Stimulated activated CD8-positive, alpha-beta memory T cell treated with anti-CD3 and anti-CD28 coated beads, Interleukin-15, amount 100 ng/mL, for 48 hours (primary cell): ENCODE measurements at places on chromosomes 13 and 19.

GRCh38 chr13:36421447-36421846 lies 10.8 kb upstream of the CCNA1 start:
- DNase-seq, result no peak

- DNase-seq, result no peak
These were observed 31.5 kb upstream of the SLC15A1 start for GRCh38 chr13:98783856-98784478.

GRCh38 chr19:45778010-45778661 lies 4.2 kb downstream of the DMPK start:
- DNase-seq, result no peak

- peak; percentile 66 for DNase-seq
These were observed at the start of gene TICAM1 for GRCh38 chr19:4831304-4831978. TSS of gene TICAM1 (minus strand) at chr19:4831712. CDS start at chr19:4818377, 13,335 bp downstream.

DNA sequence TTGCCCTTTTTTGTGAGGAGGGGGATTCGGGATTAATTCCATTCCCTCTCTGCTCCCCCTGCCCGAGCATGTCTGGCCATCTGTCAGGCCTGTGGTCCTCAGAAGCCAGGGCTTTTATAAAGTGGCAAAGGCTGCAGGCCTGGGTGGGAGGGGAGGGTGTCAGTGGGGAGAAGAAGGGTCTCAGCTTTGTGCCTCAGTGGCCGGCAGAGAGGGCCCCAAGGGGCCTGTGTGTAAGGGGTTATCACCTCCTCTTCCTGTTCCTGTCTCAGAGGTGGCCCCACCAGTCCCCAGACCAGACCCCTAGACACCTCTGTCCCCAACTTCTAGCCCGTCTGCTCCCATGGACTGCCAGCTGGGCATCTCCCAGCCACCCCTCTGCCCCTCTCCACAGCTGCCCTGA lies 3.4 kb upstream of the NUMBL start:
- no peak for DNase-seq

GRCh38 chr13:26473571-26474230 lies 83.8 kb upstream of the WASF3 start:
- no peak for DNase-seq

DNA sequence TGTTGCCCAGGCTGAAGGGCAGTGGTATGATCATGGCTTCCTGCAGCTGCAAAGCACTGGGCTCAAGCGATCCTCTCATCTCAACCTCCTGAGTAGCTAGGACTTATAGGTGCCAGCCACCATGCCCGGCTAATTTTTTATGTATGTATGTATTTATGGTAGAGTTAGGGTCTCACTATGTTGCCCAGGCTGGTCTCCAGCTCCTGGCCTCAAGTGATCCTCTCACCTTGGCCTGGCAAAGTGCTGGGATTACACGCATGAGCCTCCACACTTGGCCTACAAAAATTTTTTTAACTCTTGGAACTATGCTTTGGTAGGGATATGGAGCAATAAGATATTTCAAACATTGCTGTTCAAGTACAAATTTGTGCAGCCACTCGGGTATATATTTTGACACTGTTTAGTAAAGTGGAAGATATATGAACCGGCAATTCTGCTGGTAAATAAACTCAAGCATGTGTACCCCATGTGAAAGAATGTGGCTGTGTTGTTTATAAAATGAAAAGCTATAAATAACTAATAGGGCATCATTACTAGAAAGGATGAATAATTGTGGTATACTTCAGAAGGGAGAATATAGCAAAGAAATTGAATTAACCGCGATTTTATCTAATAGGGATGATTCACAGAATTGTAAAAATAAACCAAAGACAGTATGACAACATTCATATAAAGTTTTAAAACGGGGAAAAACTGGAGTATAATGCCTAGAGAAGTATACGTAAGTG lies 1.1 kb downstream of the ZNF566 start:
- no peak for DNase-seq

- no peak for DNase-seq
These were observed 31.5 kb downstream of the ERCC5 start for GRCh38 chr13:102877303-102877702.

DNA sequence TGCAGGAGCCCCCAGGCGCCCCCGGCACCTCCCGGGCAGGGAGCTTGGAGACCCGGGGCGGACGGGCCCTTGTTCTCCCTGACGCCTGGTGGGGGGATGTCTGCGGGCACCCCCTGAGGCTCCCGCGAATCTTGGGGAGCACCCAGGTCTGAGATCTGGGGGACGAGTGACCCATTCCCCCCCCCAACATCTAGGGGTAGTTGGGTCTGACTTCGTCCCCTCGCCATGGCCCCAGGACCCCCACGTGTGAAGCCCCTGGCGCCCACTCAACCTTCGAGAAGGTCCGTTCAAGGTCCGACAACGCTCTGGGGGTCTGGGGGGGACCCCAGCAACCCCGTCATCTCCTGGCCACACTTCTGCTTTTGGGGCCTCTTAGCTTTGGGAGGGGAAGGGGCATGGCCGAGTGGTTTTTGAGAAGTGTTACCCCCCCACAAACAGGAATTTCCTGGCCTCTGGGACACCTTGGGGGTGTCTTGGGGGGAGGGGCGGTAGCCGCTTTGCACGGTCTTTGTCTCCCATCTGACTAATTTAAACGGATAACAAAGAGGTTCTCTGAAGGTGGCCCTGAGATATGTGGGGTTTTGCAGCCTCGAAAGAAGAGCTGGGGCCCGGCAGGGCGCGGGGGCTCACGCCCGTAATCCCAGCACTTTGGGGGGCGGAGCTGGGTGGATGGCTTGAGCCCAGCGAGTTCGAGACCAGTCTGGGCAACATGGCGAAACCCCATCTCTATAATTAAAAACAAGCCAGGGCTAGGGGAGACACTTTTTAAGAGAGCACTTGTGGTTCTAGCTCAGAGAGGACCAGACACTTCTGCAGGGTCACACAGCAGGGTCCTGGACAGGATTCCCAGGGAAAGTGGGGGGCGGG lies 608 bp downstream of the CNN2 start:
- no peak for DNase-seq

GRCh38 chr13:95474992-95475391 lies 77.5 kb upstream of the CLDN10 start:
- no peak for DNase-seq

DNA sequence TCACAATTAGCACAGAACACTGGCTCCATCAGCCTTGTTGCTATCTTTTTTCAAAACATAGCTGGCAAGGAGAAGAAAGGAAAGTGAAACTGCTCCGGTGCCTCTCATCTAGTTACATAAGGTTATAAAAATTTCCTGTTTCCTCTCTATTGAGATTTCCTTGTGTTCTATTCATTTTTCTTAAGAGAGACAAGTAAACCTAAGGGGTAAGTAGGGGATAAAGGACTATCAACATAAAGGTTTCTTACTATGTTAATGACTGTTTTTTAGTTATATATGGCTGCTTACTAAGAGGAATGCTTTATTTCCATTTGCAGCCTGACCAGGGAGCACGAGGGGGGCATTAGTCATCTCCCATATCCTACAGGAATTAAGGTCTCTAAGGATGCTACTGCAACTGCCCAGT lies 73.2 kb upstream of the MLNR start:
- no peak for DNase-seq

GRCh38 chr19:13014101-13014920 lies 19.0 kb downstream of the NFIX start:
- no peak for DNase-seq

- DNase-seq, result no peak
These were observed 10.4 kb downstream of the SAMD4B start for GRCh38 chr19:39352381-39353255.

DNA sequence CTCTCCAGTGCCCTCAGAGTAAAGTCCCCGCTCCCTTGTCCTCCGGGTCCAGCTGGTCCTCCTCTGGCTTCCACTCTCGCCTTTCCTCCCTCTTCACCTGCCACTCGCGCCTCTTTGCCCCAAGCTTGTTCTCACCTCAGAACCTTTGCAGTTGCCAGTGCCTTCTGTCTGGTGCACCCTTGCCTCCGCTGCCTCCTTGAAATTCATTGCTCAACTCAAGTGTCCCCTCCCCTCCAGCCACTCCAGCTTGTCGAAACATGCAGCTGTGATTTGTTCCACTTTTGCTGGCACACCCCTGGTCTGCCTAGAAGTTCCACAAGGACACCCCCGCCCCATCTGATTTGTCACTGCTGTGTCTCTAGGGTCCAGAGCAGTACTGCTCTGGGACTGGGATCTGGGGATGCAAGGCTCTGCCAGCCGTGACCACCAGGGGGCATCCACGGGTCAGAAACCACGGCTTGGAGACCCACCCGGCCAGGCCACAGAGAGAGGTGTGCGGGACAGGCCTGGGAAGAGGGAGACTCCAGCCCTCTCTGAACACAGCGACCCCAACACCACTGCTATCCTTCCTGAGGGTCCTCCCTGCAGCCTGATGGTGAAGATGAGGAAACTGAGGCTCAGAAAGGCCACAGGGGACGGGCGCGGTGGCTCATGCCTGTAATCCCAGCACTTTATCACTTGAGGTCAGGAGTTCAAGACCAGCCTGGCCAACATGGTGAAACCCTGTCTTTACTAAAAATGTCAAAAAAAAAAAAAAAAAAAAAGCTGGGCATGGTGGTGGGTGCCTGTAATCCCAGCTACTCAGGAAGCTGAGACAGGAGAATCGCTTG lies 49.9 kb downstream of the AP1M1 start:
- peak; percentile 73 for DNase-seq

GRCh38 chr13:43631106-43631505 lies 155.7 kb downstream of the ENOX1 start:
- no peak for DNase-seq

GRCh38 chr13:49690133-49690994 lies 922 bp downstream of the EBPL start:
- no peak for DNase-seq

DNA sequence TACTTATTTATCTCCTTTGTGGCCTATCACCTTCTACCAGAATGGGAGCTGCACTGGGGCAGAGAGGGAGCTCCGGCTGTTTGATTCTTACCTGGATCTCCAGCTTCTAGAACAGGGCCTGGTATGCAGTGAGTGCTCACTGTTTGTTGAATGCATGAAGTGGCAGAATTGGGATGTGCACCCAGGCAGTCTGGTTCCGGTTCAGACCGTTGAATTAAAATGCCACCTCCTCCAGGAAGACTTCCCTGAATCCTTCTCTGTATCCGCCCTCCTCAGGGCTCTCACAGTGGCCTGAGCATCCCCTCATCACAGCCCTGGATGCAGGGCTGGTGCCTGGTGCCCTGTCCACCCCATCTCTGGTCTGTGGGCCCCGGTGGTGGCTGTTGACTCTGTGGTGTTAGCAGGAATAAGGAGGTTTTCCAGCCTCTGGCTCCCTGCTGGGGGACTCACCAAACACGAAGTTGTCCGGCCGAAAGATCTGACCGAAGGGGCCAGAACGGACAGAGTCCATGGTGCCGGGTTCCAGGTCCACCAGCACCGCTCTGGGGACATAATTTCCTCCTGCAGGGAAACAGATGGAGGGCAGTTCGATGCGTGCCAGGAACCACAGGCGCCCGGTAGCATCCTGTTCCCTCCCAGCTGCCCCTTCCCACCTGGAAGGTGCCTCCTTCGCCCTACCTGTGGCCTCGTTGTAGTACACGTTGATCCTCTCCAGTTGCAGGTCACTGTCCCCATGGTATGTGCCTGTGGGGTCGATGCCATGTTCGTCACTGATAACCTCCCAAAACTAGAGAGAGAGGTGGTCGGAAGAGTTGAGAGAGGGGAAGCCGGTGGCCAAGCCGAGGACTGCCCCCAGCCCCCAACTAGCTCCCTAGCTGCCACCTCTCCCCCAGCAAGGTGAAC lies 1.0 kb downstream of the TUBB4A start:
- DNase-seq, result no peak

- DNase-seq, result no peak
These were observed 4.3 kb upstream of the ACP5 start for GRCh38 chr19:11581740-11582139.

- DNase-seq, result no peak
These were observed 33.6 kb downstream of the TEX26 start for GRCh38 chr13:30966101-30966500.

DNA sequence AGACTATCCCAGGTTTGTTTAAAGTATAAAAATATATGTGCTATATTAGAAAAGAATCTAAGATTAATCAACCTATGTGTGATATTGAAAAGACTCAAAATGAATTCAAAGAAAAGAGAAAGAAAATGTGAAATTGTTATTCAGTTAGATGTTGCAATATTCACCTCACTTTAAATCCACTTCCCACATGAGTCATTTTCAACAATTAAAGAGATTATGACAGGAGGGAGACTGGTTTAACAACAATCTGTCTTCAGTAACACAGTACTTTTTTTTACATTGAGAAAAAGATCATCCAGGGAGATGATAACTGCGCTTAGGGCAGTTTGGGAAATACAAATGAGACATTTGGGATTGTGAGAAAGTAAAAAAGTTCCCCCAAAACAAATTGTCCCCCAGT lies 1246.2 kb downstream of the SLITRK1 start:
- DNase-seq, result no peak
